ENCODE measurements at places on chromosomes 12 and 14.

DNA sequence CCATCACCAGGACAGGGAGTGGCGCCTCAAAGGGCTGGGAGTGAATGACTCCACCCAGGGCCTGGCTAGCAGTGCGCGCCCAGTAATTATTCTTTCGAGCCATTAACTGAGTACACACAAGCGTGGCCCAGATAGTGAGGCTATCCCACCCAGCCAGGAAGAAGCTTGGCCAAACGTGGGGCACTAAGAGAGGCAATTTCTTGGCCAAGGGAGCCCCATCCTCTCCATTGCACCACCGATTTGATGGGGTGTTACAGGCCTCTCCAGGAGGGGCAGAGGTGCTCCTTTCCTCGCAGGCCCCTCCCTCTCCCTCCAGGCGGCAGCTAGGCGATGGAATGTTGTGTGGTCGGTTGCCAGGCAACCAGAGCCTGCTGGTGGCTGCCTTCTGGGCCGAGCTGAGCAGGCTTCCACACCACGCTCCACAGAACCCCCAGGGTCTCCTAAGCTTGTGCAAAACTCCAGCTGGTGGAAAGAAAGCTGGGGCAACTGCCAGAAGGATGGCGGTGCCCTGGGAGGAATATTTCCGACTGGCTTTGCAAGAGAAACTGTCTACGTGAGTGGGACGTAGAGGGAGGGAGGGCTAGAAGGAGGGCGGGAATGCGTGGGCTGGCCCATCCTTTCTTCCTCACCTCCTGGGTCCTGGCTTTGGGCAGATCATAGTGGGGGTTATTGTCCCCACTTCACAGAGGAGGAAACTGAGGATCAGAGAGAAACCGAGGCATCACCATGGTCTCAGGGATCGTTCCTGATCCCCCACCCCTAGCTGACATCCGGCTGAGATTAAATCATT, at the start of gene CFAP73:
TSS of gene CFAP73 (plus strand) at position 364 of the 790 bp plus-strand sequence. CDS start at position 498, 134 bp downstream.
- peaks cover 10% of the 10 kb centered on the region for H3K4me1 ChIP-seq
- no peak within 1 kb of the TSS for H3K4me3 ChIP-seq
- H3K27ac ChIP-seq, result no peak within 1 kb of the TSS
- DNase-seq, result no peak

DNA sequence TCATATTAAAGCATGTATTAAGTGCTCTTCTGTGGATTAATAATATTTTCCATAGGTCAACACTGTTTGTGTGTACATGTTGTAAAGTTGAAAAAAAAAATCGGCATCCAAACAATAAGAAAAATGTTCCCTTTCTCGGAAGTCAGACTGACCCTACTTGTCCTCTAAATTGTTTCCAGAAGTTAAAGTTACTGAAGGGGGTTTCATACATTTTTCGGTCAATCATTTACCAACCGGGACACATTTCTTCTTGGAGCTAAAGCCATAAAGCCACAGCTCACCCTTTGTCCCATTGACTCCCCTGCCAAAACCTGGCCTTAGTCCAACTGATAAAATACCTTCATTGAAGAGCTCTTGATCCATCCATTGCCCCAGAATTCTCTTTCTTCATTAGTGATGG, 230.0 kb downstream of the ANO2 start:
- H3K27me3 ChIP-seq, result peaks cover 5% of the 10 kb centered on the region
- H3K27ac ChIP-seq, result no peak overlapping the region
- no peak overlapping the region for H3K4me3 ChIP-seq

DNA sequence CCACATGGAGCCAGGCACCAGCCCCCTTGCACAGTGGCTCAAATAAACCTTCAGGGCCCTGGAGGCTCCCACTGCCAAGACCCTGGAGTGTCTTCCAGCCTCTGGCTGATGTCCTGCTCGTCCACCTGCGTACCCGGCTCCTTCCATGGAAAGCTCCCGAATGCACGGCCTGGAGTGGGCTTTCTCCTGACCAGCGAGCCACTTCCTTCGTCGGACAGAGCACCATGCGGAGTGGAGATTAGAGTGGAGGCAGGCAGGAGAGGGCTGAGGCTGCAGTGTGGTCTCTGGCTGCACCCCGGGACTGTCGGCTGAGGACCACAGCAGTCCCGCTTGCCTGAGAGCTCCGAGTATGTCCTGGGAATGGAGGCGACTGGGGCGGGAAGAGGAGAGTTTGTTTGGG, 93.7 kb upstream of the SFSWAP start:
- peaks cover 4% of the 10 kb centered on the region for H3K27me3 ChIP-seq
- H3K27ac ChIP-seq, result no peak overlapping the region
- no peak overlapping the region for H3K4me3 ChIP-seq
- H3K4me1 ChIP-seq, result no peaks in the 10 kb centered on the region

- no peak for DNase-seq
- H3K27me3 ChIP-seq, result no peaks in the 10 kb centered on the region
- H3K36me3 ChIP-seq, result peaks cover 41% of the 10 kb centered on the region
- H3K4me1 ChIP-seq, result peaks cover 36% of the 10 kb centered on the region
These were observed 5.4 kb downstream of the IFFO1 start for GRCh38 chr12:6550294-6551062.

DNA sequence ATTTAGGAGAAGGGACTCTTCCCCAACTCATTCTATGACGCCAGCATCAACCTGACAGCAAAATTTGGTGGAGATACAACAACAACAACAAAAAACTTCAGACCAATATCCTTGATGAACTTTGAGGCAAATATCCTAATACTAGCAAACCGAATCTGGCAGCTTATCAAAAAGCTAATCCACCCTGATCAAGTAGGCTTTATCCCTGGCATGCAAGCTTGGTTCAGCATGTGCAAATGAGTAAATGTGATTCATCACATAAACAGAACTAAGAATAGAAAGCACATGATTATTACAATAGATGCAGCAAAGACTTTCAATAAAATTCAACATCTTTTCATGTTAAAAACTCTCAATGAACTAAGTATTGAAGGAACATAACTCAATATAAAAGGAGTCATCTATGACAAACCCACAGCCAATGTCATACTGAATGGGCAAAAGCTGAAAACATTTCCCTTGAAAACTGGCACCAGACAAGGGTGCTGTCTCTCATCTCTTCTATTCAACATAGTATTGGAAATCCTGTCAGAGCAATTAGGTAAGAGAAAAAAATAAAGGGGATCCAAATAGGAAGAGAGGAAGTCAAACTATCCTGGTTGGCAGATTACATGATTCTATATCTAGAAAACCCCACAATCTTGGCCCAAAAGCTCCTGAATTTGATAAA, 233.3 kb downstream of the CCDC59 start:
- H3K27me3 ChIP-seq, result no peaks in the 10 kb centered on the region
- no peaks in the 10 kb centered on the region for H3K4me1 ChIP-seq
- no peaks in the 10 kb centered on the region for H3K36me3 ChIP-seq
- no peak overlapping the region for H3K27ac ChIP-seq
- H3K4me3 ChIP-seq, result no peak overlapping the region

Measured in activated CD4-positive, alpha-beta T cell treated with anti-CD3 and anti-CD28 coated beads, Interleukin-2, amount 10 ng/mL, durations not matched to agents 24 days and 14 days (primary cell).